ENCODE measurements at places on chromosomes 16 and 17. TPM values are rescaled to one million over a fixed set of nuclear protein-coding genes. Genes with fewer than 3 reads are reported as not detected.
A peak's percentile ranks its signal among the peaks of the same experiment; 100 is the strongest.

Gene ALOX15B
- 0.23 TPM for total RNA-seq

Gene COTL1
- total RNA-seq: 128 TPM

DNA sequence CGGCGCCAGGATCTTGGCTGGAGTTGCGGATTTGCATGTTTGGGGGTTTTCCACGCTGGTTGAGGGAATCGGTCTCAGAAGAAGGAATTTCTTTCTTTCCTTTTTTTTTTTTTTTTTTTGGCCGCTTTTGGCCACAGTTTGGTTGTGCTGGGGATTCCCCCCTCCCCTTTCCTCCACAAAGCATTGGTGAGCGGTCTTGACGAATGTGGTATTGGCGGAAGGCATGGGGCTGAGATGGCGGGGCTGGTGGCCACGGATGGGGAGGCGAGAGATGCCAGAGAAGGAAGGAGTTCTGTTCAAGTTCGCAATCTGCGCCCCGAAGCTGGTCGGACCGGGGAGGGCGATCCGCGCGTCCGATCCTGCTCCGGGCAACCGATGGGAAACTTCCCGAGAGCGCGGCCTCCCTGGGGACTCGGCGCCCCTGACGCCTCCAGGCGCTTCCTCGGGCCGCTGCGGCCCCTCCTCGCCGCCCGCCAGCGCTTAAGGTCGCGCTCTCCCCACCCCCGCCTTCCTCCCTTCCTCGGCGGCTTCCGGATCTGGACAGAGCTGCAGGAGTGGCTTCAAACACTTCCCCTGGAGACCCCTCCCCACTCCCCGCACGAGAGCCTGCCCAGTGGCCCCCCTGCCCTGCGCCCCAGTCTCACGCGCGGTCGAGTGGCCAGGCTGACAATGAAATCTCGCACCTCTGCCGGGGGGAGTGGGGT is 43.2 kb downstream of the RAI1 start:
- ATAC-seq: peak; percentile 3

GRCh38 chr17:31275116-31275515 is 21.9 kb downstream of the OMG start:
- no peak for ATAC-seq

Measured in motor neuron (in vitro differentiated cells).